ENCODE measurements at places on chromosomes 6 and 20.

- peak; percentile 69 for DNase-seq
These were observed 508 bp downstream of the NOP56 start for GRCh38 chr20:2652724-2653555.

- DNase-seq = no peak
These were observed 230.2 kb downstream of the ANKRD60 start for GRCh38 chr20:57998276-57998675.

DNA sequence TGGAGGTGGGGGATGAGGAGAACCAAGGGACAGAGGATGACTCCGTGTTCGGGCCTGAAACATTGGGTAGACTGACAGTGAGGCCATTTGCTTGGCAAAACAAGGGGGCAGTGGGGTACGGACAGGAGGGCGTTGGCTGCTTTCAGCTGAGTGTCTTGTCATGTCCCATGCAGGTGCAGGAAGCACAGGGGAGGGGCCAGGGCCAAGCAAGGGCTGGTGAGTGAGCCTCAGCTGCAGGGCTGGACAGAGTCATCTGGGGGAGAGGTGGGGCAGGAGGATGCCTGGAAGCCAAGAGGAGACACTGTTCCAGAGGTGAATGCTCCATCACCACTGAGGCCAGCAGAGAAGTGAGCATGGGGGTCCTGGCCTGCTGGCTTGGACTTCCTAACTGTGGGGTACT, 78.4 kb downstream of the ERMARD start:
- DNase-seq = no peak

- DNase-seq = no peak
These were observed 89.0 kb upstream of the CCDC167 start for GRCh38 chr6:37588735-37589108.

DNA sequence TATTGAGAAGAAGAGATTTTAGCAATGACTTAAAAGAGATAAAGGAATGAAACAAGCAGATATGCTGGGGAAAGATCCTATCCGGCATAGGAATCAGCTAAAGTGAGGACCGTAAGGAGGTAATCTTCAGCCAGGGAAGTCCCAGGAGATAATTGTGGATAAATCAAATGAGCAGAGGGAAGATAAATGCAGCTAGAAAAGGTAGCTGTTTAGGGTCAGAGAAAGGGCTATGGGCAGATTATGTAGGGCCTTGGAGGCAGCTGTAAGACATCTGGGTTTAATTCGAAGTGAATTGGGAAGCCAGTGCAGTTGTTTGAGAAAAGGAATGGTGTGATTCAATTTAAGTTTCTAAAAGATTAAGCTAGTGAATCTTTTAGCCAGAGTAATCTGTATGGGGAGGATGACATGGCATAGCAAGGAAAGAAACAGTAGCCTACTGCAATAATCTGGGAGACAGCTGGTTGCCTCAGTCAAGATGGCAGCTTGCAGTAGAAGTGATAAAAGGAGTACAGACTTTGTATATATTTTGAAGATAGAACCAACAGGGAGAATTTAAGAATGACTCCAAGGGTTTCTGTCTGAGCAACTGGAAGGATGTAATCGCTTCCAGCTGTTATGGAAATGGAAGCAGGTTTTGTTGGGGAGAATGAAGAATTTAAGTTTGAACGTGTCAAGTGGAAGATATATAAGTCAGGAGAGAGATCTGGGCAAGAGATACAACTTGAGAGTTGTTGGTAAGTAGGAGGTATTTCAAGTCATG, 552.3 kb upstream of the FLRT3 start:
- DNase-seq = no peak

DNA sequence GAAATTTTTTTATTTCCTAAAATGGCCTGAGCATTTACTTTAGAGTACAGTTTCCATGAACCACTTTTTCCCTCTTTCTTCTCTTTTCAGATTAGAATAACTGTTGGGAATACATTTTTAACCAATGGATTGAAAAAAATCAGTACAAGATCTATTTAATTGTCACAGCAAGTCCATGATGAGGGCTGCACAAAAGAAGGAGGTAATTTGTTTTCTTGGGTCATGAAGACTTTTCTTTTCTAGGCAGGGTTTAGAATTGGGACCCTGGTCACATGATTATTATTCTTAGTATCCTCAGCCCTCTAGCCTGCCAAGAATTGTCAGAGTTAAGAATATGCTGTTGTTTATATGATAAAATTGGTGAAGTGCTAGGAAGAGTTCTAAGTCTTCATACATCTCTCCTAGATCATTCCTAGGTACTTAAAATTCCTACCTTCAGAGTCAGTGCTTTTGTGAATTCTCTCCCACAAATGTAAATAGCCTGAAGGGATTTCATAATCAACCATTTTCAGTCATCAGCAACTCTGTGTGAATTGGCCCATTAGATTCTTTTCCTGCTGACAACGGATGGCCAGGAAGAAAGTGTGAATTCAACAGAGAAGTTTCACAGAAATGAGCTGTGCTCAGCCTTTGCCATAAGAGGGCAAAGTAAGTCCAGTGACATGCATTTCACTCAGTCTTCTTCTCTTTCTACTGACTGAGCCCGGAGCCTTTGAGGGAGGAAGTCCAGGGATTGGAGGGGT, 32.4 kb upstream of the TPBG start:
- no peak for DNase-seq

GRCh38 chr6:35342258-35343091, at the start of gene PPARD:
PPARD (plus strand) TSS chr6:35342558; CDS start chr6:35411088, 68,530 bp downstream.
- DNase-seq = peak; percentile 99

GRCh38 chr6:100346203-100346602, 118.5 kb downstream of the SIM1 start:
- DNase-seq = no peak

DNA sequence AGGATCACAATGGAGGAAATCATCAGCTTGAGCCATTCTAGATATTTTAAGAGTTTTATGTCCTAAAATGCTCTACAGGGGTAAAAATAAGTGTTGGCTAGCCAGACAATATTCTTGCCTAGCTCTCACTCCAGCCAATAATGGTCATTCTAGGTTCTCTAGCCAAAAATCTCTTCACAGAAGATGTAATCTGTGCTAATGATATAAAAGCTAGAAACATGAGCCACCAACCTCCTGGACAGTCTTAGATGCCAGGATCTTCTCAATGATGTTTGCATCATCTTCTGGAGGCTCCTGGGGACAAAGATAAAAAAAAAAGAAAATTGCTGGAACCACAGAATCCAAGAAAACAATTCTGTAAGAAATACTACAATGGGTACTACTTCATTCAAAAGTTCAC, 119.1 kb downstream of the CHD6 start:
- DNase-seq = no peak

- DNase-seq = no peak
These were observed 70.7 kb upstream of the BEND3 start for GRCh38 chr6:107186047-107186446.

- DNase-seq = peak; percentile 18
These were observed 568 bp downstream of the CCDC170 start for GRCh38 chr6:151494235-151494935.

- no peak for DNase-seq
These were observed 55.2 kb upstream of the CBLN4 start for GRCh38 chr20:56060486-56060885.

GRCh38 chr6:157710604-157711003, 112.4 kb upstream of the SNX9 start:
- no peak for DNase-seq

Data from anterior cingulate cortex (tissue), 58 donors.